Hypothalamus (tissue), 51 donors: ENCODE measurements at places on chromosomes 4 and X.

DNA sequence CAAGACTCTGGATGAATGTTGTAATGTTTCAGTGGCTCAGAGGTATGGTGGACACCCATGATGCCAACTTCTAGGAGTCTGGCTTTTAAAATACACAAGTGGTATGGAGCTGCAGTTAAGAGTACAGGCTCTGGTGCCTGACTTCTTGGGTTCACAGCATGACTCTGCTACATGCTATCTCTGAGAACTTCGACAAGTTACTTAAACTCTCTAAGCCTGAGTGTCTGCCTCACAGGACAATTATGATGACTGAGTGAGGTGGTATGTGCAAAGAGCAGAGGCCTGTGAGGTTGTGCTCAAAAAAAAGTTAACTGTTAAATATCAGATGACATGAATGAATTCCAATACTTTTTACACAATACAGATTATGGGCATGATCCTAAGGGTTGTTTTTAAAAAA, 90.9 kb upstream of the SRD5A3 start:
- DNase-seq: no peak

- no peak for DNase-seq
Observed at GRCh38 chrX:33968611-33969010, 163.5 kb downstream of the FAM47A start.

DNA sequence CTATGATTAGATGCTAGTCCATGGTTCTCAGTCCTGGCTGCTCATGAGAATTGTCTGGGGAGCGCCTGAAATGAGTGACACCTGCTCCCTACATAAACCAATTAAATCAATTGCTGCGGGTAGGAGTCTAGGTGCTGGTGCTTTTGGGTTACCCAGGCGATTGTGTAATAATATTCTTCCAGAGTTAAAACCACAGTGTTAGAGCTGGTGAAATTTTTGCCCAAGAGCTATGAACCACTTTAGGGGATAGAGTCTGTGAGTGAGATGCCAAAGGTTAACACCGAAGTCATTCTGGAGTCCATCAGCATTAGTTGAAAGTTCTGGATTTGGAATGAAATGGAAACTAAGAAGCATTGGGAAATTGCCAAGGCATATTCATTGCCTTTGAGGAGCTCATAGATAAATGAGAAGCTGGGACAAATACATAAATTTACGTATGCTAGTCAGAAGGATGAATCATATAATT, 15.3 kb downstream of the PDK3 start:
- DNase-seq: no peak

GRCh38 chrX:115625572-115626301, 64.8 kb downstream of the PLS3 start:
- DNase-seq: no peak

DNA sequence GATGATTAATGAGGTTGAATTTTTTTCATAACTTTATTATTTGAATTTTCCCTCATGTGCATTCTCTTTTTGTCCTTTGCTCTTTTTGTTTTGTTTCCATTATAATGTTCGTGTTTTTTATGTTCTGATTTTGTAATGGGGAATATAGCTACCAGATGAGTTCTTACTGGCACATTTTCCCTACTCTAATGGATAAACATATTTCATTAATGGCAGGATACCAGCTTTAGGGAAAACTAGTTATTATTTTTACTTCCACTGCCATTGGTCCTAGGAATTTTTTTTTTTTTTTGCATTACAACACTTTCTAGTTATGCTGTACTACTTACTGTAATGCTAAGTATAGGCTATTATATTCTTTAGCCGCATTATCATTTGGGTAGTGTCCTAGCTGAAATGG, 286.3 kb downstream of the SPRY1 start:
- no peak for DNase-seq

DNA sequence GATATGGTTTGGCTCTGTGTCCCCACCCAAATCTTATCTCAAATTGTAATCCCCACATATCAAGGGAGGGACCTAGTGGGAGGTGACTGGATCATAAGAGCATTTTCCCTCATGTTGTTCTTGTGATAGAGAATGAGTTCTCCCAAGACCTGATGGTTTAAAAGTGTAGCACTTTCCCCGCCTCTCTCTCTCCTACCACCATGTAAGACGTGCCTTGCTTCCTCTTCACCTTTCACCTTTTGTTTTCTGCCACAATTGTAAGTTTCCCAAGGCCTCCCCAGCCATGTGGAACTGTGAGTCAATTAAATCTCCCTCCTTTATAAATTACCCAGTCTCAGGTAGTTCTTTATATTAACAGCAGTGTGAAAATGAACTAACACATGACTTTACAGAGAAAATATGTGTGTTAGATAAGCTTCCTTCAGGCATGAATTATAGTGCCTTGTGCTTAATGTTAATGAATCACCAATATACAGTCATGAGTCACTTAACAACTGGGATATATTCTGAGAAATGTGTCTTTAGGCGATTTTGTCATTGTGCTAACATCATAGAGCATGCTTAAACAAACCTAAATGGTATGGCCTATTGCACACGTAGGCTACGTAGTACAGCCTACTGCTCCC, 37.9 kb downstream of the PDGFC start:
- no peak for DNase-seq

DNA sequence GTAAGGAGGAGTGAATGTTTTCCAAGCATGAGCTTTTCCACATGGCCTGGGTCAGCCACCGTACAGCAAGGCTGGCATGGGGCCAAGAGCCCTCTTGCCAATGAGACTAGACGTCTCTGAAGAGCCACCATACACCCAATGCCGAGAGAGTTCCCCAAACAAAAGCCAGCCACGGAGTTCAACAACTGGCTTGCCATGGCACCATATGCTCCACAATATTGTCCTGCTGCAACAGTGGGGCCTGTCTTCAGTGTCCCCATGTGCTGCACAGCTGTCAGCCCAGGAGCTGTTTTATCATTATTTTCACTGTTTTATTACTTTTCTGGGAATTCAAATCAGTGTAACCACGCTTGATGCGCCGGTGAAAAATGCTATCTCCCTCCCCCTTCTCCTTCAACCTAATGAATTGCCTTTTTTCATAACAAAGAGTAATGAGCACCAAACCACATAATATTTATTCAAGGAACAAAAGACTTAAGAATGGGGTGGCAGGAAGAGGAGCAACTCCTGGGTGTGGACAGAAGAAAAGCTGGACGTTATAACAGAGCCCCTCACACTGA, 18.4 kb downstream of the MAML3 start:
- DNase-seq: peak; percentile 4

- DNase-seq: no peak
Observed at GRCh38 chr4:88223516-88223915, 60.8 kb downstream of the PPM1K start.

- no peak for DNase-seq
Observed at GRCh38 chr4:7565483-7565882, 130.8 kb upstream of the PSAPL1 start.

DNA sequence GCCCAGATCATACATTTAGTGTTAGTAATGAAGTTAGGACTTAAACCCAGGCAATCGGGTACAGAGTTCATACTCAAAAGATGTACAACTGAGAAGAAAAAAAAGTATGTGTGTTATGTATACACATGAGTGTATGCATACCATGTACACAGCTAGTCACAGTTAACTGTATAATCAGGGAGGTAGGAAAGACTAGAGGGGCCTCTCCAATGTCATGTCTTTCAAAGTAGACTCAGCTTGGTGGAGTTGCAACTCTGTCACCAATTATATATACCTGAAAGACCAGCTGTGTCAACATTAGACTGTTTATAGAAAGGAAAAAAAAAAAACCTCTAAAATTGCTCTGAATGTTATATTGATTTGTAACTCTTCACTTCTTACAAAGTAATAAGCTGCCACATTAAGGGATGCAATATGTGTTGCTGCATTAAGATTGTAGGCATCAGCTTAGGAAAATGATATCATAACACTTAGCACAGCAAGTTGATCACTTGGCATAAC, 167.5 kb downstream of the DCTD start:
- no peak for DNase-seq
